Activated naive CD8-positive, alpha-beta T cell treated with anti-CD3 and anti-CD28 coated beads, Interleukin-2, amount 10 ng/mL, durations not matched to agents 7 days and 5 days (primary cell): ENCODE measurements at places on chromosomes 6 and 20. TPM values are rescaled to one million over a fixed set of nuclear protein-coding genes. Genes with fewer than 3 reads are reported as not detected.

CLVS2 gene
- not detected for total RNA-seq

FOXA2 gene
- not detected for total RNA-seq

BPIFB6 gene
- not detected for total RNA-seq

FOXF2 gene
- not detected for total RNA-seq

HRH3 gene
- total RNA-seq: not detected

NCR2 gene
- total RNA-seq: 0.82 TPM

GRCh38 chr6:64815718-64816117, 891.3 kb downstream of the EYS start:
- no peaks in the 10 kb centered on the region for H3K27me3 ChIP-seq
- no peak overlapping the region for H3K4me3 ChIP-seq
- H3K27ac ChIP-seq: no peak overlapping the region
- H3K4me1 ChIP-seq: no peaks in the 10 kb centered on the region

DNA sequence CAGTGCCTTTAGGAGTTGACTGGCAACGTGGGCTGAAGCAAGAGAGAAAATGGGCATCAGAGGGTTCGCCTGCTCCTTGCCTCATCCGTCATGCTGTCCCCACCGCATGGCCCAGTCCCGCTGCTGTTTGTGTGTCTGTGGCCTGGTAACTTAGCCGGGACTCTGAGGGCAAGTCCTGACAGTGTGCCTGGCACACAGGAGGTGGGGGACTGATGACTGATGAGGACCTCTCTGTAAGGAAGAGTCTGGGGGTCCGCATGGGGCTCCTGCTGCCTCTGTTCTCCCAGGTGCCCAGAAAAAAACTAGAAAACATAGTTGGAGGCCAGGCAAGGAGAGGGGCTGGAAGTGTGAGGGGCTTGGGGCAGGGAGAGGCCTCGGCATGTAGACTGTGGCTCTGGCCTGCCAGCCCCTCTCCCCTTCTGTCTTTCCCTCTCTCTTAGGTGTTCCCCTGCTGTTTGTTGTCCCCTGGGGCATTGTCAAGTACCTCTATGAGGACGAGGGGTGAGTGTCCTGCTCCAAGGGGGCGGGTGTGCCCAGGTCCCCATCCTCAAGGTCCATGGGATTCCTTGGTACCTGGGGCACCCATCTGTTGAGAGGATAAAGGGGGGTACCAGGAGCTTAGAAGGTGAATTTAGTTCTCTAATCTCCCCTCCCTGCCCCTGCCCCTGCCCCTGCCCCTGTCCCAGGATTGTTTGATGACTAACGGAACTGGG, 29.5 kb downstream of the GLP1R start:
- no peak overlapping the region for H3K27ac ChIP-seq
- DNase-seq: no peak
- no peaks in the 10 kb centered on the region for H3K4me1 ChIP-seq

GRCh38 chr20:51127713-51128112, 104.8 kb upstream of the KCNG1 start:
- H3K36me3 ChIP-seq: no peaks in the 10 kb centered on the region
- peaks cover 5% of the 10 kb centered on the region for H3K4me1 ChIP-seq

- no peak overlapping the region for H3K27ac ChIP-seq
- H3K36me3 ChIP-seq: no peaks in the 10 kb centered on the region
- no peak overlapping the region for H3K4me3 ChIP-seq
- H3K27me3 ChIP-seq: peaks cover 10% of the 10 kb centered on the region
- H3K4me1 ChIP-seq: no peaks in the 10 kb centered on the region
- DNase-seq: no peak
Measured at GRCh38 chr6:168343239-168344150, 23.9 kb upstream of the DACT2 start.

- no peaks in the 10 kb centered on the region for H3K4me1 ChIP-seq
- no peak for DNase-seq
Measured at GRCh38 chr20:63345328-63346100, 15.6 kb downstream of the CHRNA4 start.

GRCh38 chr20:35290186-35290886, 1.9 kb downstream of the FAM83C start:
- peaks cover 7% of the 10 kb centered on the region for H3K4me1 ChIP-seq
- H3K4me3 ChIP-seq: no peak overlapping the region
- no peak overlapping the region for H3K27ac ChIP-seq
- H3K36me3 ChIP-seq: no peaks in the 10 kb centered on the region
- no peak for DNase-seq
- peaks cover 8% of the 10 kb centered on the region for H3K27me3 ChIP-seq

DNA sequence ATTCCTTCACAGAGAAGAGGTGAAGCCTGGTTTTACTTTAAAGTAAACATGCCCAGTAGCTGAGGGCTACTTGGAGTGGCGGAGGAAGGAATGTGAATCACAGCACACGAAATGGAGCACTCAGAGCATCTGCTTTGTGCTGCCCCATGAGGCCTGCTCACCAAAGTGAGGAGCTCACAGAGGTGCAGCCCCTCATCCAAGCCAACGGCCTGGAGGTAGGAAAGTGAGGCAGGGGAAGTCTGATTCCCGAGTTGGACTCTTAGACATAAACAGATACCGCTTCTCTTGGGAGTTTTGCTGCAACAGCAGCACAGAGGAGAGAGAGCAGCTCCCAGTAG, 3.6 kb downstream of the YTHDF1 start:
- DNase-seq: no peak
- H3K27me3 ChIP-seq: no peaks in the 10 kb centered on the region
- H3K4me3 ChIP-seq: no peak overlapping the region
- H3K4me1 ChIP-seq: peaks cover 42% of the 10 kb centered on the region
- H3K36me3 ChIP-seq: peaks cover 14% of the 10 kb centered on the region

- no peak overlapping the region for H3K27ac ChIP-seq
- no peak for DNase-seq
- no peaks in the 10 kb centered on the region for H3K4me1 ChIP-seq
- no peaks in the 10 kb centered on the region for H3K36me3 ChIP-seq
- H3K4me3 ChIP-seq: no peak overlapping the region
- H3K27me3 ChIP-seq: no peaks in the 10 kb centered on the region
Measured at GRCh38 chr20:63534427-63534830, 2.7 kb downstream of the PTK6 start.

DNA sequence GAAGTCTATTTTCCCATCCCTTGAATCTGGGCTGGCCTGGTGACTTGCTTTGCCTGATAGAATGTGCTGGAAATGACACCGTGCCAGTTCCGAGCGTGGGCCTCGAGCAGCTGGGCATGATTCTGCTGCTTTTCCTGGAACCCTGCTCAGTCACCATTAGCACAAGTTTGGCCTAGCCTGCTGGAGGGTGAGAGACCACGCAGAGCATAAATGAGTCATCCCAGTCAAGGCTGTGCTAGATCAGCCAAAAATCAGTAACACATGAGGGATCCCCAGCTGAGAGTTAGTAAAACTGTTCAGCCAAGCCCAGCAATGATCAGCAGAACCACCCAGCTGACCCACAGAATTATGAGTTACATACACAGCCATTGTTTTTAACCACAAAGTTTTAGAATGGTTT, 74.8 kb upstream of the TOP1 start:
- no peak overlapping the region for H3K4me3 ChIP-seq
- no peak for DNase-seq
- H3K36me3 ChIP-seq: no peaks in the 10 kb centered on the region
- H3K27me3 ChIP-seq: peaks cover 12% of the 10 kb centered on the region
- peaks cover 2% of the 10 kb centered on the region for H3K4me1 ChIP-seq
- H3K27ac ChIP-seq: no peak overlapping the region

- H3K27ac ChIP-seq: no peak overlapping the region
- H3K4me3 ChIP-seq: no peak overlapping the region
- H3K27me3 ChIP-seq: peaks cover 54% of the 10 kb centered on the region
Measured at GRCh38 chr6:165988757-165989456, 178.7 kb downstream of the TBXT start.

DNA sequence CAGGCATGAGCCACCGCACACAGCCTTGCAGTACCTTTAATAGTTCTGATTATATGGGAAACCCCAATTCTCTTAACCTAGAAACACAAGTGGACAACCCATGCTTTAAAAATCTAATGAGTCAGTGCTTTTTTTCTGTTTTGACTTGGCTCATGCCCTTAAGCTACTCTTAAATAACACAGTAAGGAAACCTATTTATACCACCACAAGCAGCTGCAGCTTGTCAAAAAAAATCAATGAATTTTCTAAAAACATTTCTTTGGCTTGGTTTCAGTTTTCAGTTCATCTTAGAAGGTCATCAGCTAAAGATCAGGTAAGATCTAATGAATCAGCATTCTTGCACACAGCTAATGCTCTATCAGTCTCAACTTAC, 124.1 kb upstream of the DST start:
- DNase-seq: no peak
- H3K4me1 ChIP-seq: no peaks in the 10 kb centered on the region
- no peaks in the 10 kb centered on the region for H3K36me3 ChIP-seq
- no peak overlapping the region for H3K4me3 ChIP-seq
- H3K27me3 ChIP-seq: peaks cover 4% of the 10 kb centered on the region

DNA sequence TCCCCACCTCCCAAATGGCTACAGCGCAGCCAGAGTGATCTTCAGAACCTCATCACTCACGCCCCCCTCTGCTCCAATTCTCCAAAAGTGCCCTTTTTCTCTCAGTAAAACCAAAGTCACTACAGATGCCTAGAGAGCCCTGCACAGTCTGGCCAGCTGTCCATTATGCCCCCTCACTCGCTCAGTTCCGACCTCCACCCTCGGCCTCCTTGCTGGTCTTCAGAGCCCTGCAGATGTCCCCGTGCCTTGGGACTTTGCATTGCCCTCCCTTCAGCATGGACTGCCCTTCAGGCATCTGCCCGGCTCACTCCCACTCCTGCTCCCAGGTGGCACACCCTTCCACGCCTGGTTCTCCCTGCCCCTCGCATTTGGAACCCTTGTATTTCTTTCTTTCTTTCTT, 1.1 kb upstream of the RAET1E start:
- no peak overlapping the region for H3K4me3 ChIP-seq
- no peak for DNase-seq
- H3K4me1 ChIP-seq: peaks cover 12% of the 10 kb centered on the region
- peaks cover 17% of the 10 kb centered on the region for H3K27me3 ChIP-seq
- H3K36me3 ChIP-seq: no peaks in the 10 kb centered on the region

DNA sequence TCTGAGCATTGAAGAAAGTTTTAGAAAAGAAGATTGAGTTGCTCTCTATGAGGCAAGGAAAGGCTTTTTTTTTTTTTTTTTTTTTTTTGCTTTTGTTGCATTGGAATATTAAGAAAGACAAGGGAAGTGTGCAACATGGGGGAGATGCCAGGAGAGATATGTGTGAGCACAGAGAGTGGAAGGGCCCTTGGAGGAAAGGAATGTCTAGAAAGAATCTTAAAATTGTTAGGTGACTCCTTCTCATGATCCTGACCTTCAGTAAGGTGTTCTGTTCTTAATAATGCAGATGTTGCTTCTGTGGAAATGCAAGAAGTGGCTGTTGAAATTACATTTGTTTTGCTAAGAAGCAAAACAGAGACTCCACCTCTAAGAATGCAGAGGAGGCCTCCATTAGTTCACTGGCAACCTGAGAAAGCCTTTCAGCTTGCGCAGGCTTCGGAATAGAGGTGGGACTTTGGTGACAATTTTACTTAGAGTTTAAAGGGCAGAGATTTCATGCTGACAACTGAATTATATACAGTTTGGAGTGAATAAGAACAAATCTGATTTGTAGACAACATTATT, 118.0 kb upstream of the ASCC3 start:
- H3K36me3 ChIP-seq: no peaks in the 10 kb centered on the region
- no peak overlapping the region for H3K4me3 ChIP-seq
- H3K4me1 ChIP-seq: no peaks in the 10 kb centered on the region
- peaks cover 2% of the 10 kb centered on the region for H3K27me3 ChIP-seq

DNA sequence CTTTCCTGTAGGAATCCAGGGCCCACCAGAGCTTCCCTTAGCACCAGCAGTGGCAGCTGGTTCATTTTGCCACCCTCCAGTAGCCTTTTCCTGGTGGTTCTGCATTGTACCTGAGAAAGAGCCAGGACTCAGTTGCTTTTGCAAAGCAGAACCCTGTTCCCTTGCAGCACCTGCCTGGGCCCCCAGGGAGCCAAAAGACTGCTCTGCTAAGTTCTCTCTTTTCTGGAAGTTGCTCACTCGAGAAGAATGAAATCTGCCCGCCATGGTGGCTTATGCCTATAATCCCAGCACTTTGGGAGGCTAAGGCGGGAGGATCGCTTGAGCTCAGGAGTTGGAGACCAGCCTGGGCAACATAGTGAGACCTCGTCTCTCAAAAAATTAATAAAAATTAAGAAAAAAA, 24.0 kb downstream of the GHRH start:
- H3K4me1 ChIP-seq: no peaks in the 10 kb centered on the region
- H3K27me3 ChIP-seq: no peaks in the 10 kb centered on the region
- no peak for DNase-seq
- no peak overlapping the region for H3K27ac ChIP-seq
- H3K4me3 ChIP-seq: no peak overlapping the region

DNA sequence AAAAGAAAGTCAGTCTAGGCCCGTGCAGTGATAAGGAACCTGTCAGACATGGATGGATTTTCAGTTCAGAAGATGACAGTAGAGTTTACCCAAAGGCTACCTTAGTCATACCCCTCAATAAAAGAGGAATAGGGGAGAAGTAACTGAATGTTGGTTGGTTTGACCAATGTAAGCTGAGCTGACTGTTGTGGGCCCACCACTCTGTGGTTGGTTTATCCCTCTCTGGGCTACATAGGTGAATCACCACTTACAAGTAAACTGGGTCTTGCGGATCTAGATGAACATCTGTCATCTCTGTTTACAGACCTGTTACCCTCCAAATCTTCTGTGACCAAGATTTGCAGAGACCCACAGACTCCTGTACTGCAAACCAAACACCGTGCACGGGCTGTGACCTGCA, 37.2 kb upstream of the MYLK2 start:
- no peak overlapping the region for H3K27ac ChIP-seq
- H3K36me3 ChIP-seq: peaks cover 57% of the 10 kb centered on the region
- DNase-seq: no peak
- H3K4me1 ChIP-seq: no peaks in the 10 kb centered on the region

- H3K27me3 ChIP-seq: no peaks in the 10 kb centered on the region
- peaks cover 34% of the 10 kb centered on the region for H3K36me3 ChIP-seq
- no peak for DNase-seq
- H3K4me3 ChIP-seq: peak overlapping the region; percentile 4
- peaks cover 11% of the 10 kb centered on the region for H3K4me1 ChIP-seq
Measured at GRCh38 chr6:7604003-7604402, 14.0 kb downstream of the SNRNP48 start.

GRCh38 chr20:61958773-61959700, 106.6 kb downstream of the TAF4 start:
- H3K27ac ChIP-seq: no peak overlapping the region
- no peaks in the 10 kb centered on the region for H3K4me1 ChIP-seq
- H3K27me3 ChIP-seq: peaks cover 11% of the 10 kb centered on the region
- H3K36me3 ChIP-seq: no peaks in the 10 kb centered on the region

DNA sequence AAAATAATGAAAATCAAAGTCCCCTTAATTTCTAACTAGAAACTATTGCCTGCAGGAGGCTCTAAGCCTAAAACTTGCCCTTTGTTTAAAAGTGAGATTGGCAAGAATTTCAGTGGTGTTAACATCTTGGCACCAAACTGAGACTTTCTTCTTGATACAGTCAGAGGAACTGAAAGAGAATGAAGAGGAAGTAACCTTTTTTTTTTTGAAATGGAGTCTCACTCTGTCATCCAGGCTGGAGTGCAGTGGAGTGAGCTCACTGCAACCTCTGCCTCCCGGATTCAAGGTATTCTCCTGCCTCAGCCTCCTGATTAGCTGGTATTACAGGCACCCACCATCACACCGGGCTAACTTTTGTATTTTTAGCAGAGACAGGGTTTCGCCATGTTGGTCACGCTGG, 3.6 kb downstream of the DOP1A start:
- H3K36me3 ChIP-seq: peaks cover 9% of the 10 kb centered on the region
- H3K27me3 ChIP-seq: no peaks in the 10 kb centered on the region
- DNase-seq: no peak
- H3K4me3 ChIP-seq: no peak overlapping the region
- H3K27ac ChIP-seq: no peak overlapping the region
- H3K4me1 ChIP-seq: peaks cover 23% of the 10 kb centered on the region
